Stimulated activated CD4-positive, alpha-beta T cell treated with anti-CD3 and anti-CD28 coated beads, Interleukin-2, amount 100 ng/mL, for 4 hours (primary cell): ENCODE measurements at places on chromosomes 2 and 18.

DNA sequence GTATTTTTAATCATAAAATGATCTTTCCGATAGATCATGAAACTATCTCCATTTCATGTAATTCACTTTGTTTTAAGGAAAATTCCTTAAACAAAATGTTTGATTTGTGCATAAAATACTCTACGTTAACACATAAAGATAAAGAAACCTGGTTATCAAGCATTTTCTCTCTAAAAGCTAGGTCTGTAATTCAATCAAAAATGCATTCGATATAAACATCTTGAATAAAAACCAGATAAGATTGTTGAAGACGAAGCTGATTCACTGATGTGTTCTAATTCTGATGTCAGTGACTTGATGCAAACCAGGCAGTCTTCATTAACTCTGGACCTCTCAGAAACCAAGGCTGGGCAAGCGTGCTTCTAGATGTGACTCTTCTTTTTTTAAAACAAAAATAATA, 245.2 kb downstream of the CTNNA2 start:
- no peak for DNase-seq

GRCh38 chr2:182049372-182050148, 63.9 kb downstream of the PPP1R1C start:
- DNase-seq = no peak

DNA sequence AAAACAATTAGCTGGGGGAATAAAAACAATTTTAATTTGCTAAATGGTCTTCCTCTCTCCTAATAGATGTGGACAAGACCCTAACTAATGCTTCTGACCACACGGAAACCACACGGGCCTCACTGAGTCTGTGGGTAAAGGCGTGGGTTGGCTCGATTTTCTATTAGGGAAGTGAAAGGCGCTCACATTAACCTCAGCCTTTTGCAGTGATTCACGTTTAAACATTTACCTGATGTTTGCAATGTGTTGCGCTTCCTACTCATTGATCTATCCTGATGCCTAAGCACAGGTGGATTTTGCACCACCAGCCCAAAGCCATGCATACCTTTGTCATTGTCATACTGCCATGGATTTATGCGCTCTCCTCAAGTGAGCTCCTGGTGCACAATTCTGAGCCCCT, 35.6 kb upstream of the NRP2 start:
- no peak for DNase-seq

- no peak for DNase-seq
Observed at GRCh38 chr2:120539937-120540718, 194.2 kb downstream of the INHBB start.

- DNase-seq = no peak
Observed at GRCh38 chr2:189426886-189427285, 14.4 kb upstream of the WDR75 start.

GRCh38 chr2:24115057-24115456, 8.1 kb downstream of the PFN4 start:
- DNase-seq = no peak

DNA sequence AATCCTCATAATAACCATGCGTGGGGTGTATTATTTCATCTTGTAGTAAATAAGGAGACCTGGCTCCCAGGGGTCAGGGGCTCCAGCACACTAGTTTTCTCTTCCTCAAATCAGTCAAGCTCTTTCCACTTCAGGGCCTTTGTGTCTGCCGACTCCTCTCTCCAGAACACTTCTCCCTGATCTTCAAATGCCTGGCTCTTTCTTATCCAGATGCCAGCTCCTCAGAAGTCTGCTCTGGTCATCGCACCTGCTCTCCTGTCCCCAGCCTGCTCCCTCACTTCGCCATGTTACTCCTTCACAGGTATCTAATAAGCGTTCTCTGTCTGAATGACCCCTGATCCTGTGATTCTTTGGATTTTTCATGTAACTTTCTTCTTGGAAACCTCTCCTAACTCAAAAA, 62.0 kb downstream of the GYPC start:
- DNase-seq = no peak

DNA sequence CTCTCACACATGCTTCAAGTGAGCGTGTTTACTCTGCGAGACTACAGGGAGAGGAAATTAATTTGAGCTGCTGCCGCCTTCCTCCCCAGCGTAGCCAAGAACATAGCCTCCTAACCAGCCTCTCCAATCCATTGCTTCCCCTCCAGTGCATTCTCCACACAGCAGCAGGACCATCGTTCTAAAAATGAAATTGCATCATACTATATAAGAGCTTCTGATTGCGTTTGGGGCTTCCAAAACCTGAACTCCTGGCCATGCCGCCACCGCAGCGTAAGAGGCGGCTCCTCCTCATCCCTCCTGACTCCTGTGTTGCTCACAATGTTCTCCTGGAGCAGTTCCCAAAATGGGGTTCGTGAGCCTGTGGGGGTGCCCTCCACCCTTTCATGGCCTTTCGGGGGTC, 142.1 kb downstream of the MYT1L start:
- no peak for DNase-seq

GRCh38 chr2:197500503-197501131, 438 bp downstream of the HSPE1 start:
- DNase-seq = no peak

GRCh38 chr2:167196461-167197252, 308.4 kb downstream of the XIRP2 start:
- no peak for DNase-seq

DNA sequence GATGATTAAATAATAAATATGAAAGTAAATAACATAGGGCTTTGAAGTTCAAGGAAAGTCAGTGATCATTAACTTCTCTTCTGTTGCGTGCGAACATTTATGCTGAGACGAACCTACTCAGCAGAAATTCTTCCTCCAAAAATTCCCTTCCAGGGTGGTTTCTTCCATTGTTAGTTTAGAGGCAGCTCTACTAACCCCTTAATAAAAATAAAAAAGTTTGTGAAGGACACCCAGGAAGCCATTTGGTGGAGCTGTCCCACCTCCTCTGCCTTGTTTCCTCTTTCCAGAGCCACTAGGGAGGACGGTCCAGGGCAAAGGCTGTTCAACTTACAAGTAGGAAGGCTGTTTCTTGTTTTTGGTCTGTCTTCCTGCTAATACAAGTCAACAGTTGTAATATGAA, 2.1 kb upstream of the SMAD2 start:
- DNase-seq = no peak

GRCh38 chr2:40363631-40364030, 88.3 kb downstream of the SLC8A1 start:
- DNase-seq = no peak

DNA sequence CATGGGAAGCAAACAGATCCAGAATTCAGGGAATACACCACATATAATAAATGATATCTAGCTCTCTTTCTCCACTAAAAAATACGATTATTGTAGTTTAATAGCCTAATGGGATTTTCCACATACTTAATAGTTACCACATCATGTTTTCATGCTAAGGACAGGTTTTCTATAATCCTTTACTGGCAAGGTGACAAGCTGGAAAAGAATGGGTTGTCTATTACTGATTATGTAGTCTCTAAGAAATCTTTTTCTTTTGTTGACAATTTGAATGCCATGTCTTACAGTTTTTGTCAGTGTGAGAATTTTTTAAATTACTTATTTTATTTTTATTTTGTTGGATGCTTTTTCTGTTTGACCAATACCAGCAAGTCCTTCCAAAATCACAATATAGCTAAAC, 177.8 kb downstream of the GALNT13 start:
- no peak for DNase-seq

DNA sequence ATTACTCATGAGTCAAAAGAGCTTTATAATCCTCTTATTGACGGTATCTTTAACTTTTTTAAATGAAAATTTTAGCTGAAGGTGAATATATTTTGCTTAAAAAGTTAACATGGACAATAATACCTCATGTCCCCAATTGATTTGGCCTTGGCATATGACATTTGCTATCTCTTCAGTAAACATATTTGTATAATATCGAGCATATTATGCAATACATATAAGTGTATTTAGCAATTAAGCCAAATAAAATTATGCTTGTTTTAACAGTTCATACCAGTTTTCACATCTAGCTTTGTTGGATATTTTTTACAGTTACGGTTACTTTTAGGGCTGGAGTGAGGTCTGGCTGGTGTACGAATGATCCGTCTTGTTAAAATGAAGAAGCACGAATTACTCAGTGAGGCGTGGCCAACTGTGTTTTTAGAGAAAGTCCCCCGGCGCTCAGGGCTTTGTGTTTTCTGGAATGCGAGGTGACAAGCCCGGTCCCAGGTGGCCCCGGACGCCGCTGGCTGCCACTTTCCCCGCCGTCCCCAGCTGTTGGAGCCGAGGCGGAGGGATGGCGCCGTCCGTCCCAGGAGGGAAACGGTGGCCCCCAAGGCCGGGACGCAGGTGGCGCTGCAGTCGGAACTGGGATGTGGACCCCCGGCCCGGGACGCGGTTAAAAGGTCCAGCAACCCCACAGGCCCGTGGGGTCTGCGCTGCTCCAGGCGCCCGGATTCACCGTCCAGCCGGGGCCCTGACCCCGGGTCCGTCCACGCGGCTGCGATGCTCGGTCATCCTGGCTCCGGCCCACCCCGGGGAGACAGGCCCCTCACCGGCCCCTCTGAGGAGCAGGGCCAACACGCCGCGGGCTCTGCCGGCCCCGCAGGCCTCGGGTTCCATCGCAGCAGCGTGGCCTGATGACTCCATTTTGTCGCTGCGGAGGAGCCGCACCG, 41.3 kb downstream of the TMEM18 start:
- no peak for DNase-seq
